ENCODE measurements at places on chromosomes 2 and 18. TPM values are rescaled to one million over a fixed set of nuclear protein-coding genes. Genes with fewer than 3 reads are reported as not detected.

GRCh38 chr2:67585400-67585799, 188.3 kb downstream of the ETAA1 start:
- no peaks in the 10 kb centered on the region for H3K4me1 ChIP-seq
- no peak overlapping the region for H3K4me3 ChIP-seq
- no peaks in the 10 kb centered on the region for H3K36me3 ChIP-seq
- DNase-seq, result no peak
- no peaks in the 10 kb centered on the region for H3K27me3 ChIP-seq

The IL37 gene
- total RNA-seq, result not detected

DNA sequence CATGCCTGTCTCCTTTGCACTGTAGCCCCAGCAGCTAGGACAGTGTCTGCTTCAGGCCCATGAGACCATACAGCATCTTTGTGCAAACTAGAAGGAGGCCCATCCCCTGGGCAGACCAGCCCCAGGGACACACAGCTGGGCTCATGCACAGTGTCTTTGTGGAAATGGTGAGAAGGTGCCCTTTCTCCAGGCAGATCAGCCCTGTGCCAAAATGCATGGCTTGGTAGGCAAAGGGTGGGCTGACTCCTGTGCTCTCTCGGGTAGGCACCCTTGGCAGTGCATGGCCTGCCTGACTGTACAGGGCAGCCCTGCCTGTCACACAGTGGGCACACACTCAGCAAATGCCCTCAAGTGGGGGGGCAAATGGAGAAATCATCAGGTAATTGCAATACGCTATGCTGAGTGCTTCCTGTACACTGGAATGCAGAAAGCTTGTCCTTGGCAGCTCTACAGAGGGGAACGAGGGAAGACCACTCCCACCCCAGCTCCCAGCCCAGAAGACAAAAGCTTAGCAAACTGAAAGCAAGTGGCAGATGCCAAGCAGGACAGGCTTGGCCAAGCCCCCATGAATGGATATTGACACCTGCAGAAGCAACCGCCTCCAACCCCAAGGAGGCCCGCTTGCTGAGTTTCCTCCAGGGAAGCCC, 21.6 kb downstream of the TNS1 start:
- no peak overlapping the region for H3K27ac ChIP-seq
- no peak overlapping the region for H3K4me3 ChIP-seq
- no peaks in the 10 kb centered on the region for H3K27me3 ChIP-seq
- no peaks in the 10 kb centered on the region for H3K36me3 ChIP-seq
- H3K4me1 ChIP-seq, result peaks cover 15% of the 10 kb centered on the region

DNA sequence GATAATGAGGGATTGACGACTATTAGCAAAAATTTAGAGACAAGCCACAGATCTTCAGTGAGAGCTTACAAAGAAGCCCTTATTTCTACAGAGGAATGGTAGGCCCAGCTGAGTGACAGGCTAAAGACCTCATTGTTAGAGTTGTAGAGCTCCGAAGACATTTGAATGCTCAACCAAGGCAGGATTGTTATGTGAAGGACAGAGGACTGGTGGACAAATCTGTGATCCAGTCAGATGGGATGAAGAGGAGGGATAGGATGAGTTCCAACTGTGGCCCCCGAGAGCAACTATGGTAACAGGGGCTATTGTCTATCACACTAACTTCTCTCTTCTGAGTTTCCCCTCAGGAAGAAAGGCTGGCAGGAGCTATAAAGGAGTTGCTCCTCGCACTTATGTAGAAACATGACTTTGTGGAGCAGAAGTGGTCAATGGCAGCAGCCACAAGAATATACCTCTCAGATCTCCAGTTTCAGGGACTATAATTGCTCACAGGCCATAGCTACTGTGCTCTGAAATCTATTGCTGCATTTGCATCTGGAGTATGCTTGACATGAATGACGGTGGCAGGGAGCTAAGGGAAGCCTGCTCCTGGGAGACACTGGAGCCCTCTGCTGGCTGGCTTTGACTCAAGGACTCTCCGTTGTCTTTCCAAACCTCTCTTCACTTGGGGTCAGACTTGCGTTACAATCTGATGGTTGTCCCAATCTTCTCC, 50.3 kb upstream of the GREB1L start:
- H3K27ac ChIP-seq, result no peak overlapping the region
- no peak overlapping the region for H3K4me3 ChIP-seq
- H3K27me3 ChIP-seq, result peaks cover 8% of the 10 kb centered on the region
- H3K4me1 ChIP-seq, result no peaks in the 10 kb centered on the region

DNA sequence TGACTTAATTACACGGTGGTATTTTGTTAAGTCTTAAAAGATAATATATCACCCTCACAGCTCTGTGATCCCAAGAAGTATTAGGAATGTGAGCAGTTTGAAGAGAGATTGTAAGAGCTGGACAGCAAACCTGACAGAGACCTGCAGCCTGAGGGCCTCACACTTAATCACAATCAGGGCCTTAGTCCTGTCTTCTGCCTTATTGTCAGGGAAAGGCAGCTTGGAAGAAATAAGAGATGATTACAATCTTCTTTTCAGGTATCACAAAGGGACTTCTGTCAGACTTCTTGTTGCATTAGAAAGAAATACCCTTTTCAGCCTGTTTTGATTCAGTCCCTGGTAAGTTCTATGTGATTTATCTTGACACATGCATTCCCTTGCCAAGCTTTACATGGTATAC, 1433.8 kb upstream of the SLC39A10 start:
- no peak overlapping the region for H3K4me3 ChIP-seq
- no peaks in the 10 kb centered on the region for H3K4me1 ChIP-seq
- H3K27me3 ChIP-seq, result no peaks in the 10 kb centered on the region
- no peak overlapping the region for H3K27ac ChIP-seq
- H3K36me3 ChIP-seq, result no peaks in the 10 kb centered on the region
- no peak for DNase-seq

The DYSF gene
- total RNA-seq, result 4.3 TPM

DNA sequence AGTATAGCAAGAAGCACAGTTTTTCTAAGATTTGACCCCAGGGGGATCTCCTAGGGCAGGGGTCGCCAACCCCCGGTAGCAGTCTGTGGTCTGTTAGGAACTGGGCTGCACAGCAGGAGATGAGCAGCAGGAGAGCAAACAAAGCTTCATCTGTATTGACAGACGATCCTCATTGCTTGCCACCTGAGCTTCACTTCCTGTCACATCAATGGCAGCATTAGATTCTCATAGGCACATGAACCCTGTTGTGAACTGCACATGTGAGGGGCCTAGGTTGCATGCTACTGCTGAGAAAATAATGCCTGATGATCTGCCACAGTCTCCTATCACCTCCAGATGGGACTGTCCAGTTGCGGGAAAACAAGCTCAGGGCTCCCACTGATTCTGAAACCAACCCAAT, 136.2 kb downstream of the RGPD3 start:
- no peak for DNase-seq
- H3K27me3 ChIP-seq, result no peaks in the 10 kb centered on the region

- no peaks in the 10 kb centered on the region for H3K4me1 ChIP-seq
- no peak for DNase-seq
- no peaks in the 10 kb centered on the region for H3K27me3 ChIP-seq
- no peaks in the 10 kb centered on the region for H3K36me3 ChIP-seq
- no peak overlapping the region for H3K27ac ChIP-seq
Measured at GRCh38 chr2:211599146-211599545, 939.5 kb downstream of the ERBB4 start.

The STARD6 gene
- not detected for total RNA-seq

- H3K4me1 ChIP-seq, result peaks cover 9% of the 10 kb centered on the region
- peaks cover 52% of the 10 kb centered on the region for H3K36me3 ChIP-seq
- peak overlapping the region; percentile 52 for H3K27ac ChIP-seq
- no peak for DNase-seq
- no peaks in the 10 kb centered on the region for H3K27me3 ChIP-seq
Measured at GRCh38 chr2:20040489-20041172, 10.8 kb downstream of the LAPTM4A start.

DNA sequence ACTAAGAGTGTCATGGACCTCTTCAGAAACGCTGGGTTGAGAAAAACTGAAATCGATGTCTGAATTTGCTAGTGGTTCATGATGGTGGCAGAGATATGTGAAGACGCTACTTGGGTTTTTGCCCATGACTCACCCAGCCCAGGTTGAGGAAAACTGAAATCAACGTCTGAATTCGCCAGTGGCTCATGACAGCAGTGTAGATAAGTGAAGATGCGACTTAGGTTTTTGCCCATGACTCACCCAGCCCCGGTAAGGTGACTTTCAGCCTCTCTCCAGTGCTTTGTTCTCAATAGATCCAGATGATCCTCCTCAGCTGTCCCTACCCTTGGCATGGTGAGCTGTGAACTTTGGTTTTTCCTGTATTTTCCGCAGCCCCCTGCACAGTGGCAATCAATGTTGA, 105.3 kb upstream of the SIX3 start:
- no peak overlapping the region for H3K4me3 ChIP-seq
- H3K4me1 ChIP-seq, result no peaks in the 10 kb centered on the region
- H3K36me3 ChIP-seq, result no peaks in the 10 kb centered on the region
- DNase-seq, result no peak

- H3K4me3 ChIP-seq, result no peak overlapping the region
- no peak for DNase-seq
- H3K27ac ChIP-seq, result no peak overlapping the region
- H3K36me3 ChIP-seq, result peaks cover 16% of the 10 kb centered on the region
Measured at GRCh38 chr2:206176121-206176520, 16.4 kb downstream of the EEF1B2 start.

GRCh38 chr18:63762518-63762917, 12.7 kb upstream of the SERPINB7 start:
- H3K27ac ChIP-seq, result peak overlapping the region; percentile 63
- no peak overlapping the region for H3K4me3 ChIP-seq
- H3K27me3 ChIP-seq, result no peaks in the 10 kb centered on the region
- no peaks in the 10 kb centered on the region for H3K36me3 ChIP-seq
- peaks cover 26% of the 10 kb centered on the region for H3K4me1 ChIP-seq

The COL4A4 gene
- 0.36 TPM for total RNA-seq

The FBXO48 gene
- 0.88 TPM for total RNA-seq

DNA sequence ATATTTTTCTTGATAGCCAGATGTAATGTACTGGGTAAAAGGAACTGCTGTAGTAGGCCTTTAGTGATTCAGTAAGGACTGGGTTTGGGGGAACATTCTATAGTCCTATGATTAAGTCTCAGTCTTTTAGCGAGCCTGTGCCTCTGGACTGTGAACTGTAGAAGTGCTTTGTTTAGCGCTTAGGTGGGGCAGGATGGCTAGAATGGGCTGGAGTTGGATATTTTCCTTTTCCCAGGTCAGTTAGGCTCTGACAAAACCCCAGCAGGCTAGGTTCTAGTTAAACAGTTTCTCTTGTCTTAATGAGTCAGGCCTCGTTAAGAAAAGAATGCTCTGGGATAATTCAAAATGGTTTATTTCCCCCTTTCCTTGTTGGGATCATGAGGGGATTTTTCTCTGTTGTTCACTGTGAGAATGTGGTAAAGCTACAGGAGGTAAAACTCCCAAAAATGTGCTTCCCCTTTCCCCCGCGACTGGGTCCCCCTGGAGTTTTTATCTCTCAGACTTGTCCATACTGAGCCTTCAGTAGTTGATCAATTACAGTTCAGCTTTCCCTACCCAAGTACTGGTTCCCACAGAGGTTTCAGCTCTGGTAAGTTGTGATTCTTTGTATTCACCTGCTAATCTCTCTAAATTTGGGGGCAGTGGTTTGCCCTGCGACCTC, 31.5 kb downstream of the EHBP1 start:
- no peaks in the 10 kb centered on the region for H3K36me3 ChIP-seq
- H3K4me1 ChIP-seq, result peaks cover 15% of the 10 kb centered on the region
- no peak overlapping the region for H3K4me3 ChIP-seq
- DNase-seq, result no peak
- H3K27me3 ChIP-seq, result no peaks in the 10 kb centered on the region

GRCh38 chr2:163659224-163659623, 76.6 kb downstream of the FIGN start:
- no peak overlapping the region for H3K4me3 ChIP-seq
- H3K36me3 ChIP-seq, result no peaks in the 10 kb centered on the region
- H3K27me3 ChIP-seq, result no peaks in the 10 kb centered on the region
- no peak for DNase-seq

GRCh38 chr2:9844576-9844975, 1.3 kb downstream of the TAF1B start:
- no peak overlapping the region for H3K27ac ChIP-seq
- peaks cover 31% of the 10 kb centered on the region for H3K4me1 ChIP-seq
- peak; percentile 39 for DNase-seq
- H3K27me3 ChIP-seq, result no peaks in the 10 kb centered on the region

The SPOPL gene
- total RNA-seq, result 21.2 TPM

- H3K27ac ChIP-seq, result peak overlapping the region; percentile 85
- H3K36me3 ChIP-seq, result no peaks in the 10 kb centered on the region
- H3K27me3 ChIP-seq, result no peaks in the 10 kb centered on the region
- peaks cover 45% of the 10 kb centered on the region for H3K4me1 ChIP-seq
- DNase-seq, result no peak
Measured at GRCh38 chr2:85997017-85997970, 108.4 kb downstream of the POLR1A start.

- no peaks in the 10 kb centered on the region for H3K4me1 ChIP-seq
- no peaks in the 10 kb centered on the region for H3K36me3 ChIP-seq
- no peak overlapping the region for H3K27ac ChIP-seq
- DNase-seq, result no peak
- no peaks in the 10 kb centered on the region for H3K27me3 ChIP-seq
Measured at GRCh38 chr2:41644936-41645335, 402.9 kb upstream of the PKDCC start.

- H3K27ac ChIP-seq, result no peak overlapping the region
- H3K4me1 ChIP-seq, result peaks cover 7% of the 10 kb centered on the region
- DNase-seq, result no peak
- no peak overlapping the region for H3K4me3 ChIP-seq
- no peaks in the 10 kb centered on the region for H3K36me3 ChIP-seq
Measured at GRCh38 chr18:9648431-9649163, 34.2 kb upstream of the PPP4R1 start.

GRCh38 chr2:217171874-217172273, 312.0 kb upstream of the TNP1 start:
- H3K4me3 ChIP-seq, result no peak overlapping the region
- H3K27ac ChIP-seq, result no peak overlapping the region
- no peaks in the 10 kb centered on the region for H3K27me3 ChIP-seq
- DNase-seq, result no peak
- H3K4me1 ChIP-seq, result no peaks in the 10 kb centered on the region

- H3K4me1 ChIP-seq, result no peaks in the 10 kb centered on the region
- H3K27ac ChIP-seq, result no peak overlapping the region
- H3K27me3 ChIP-seq, result no peaks in the 10 kb centered on the region
- H3K36me3 ChIP-seq, result no peaks in the 10 kb centered on the region
Measured at GRCh38 chr2:73337828-73338227, 44.5 kb upstream of the EGR4 start.

The GPR17 gene
- not detected for total RNA-seq

- no peaks in the 10 kb centered on the region for H3K4me1 ChIP-seq
- H3K27ac ChIP-seq, result no peak overlapping the region
- no peaks in the 10 kb centered on the region for H3K36me3 ChIP-seq
Measured at GRCh38 chr2:25473758-25474340, 132.1 kb upstream of the DNMT3A start.

- peaks cover 30% of the 10 kb centered on the region for H3K4me1 ChIP-seq
- DNase-seq, result no peak
- no peak overlapping the region for H3K27ac ChIP-seq
- H3K36me3 ChIP-seq, result no peaks in the 10 kb centered on the region
- no peak overlapping the region for H3K4me3 ChIP-seq
Measured at GRCh38 chr2:215442401-215442787, 6.5 kb upstream of the FN1 start.

GRCh38 chr2:18009891-18010290, 131.4 kb downstream of the KCNS3 start:
- peak; percentile 15 for DNase-seq
- no peak overlapping the region for H3K4me3 ChIP-seq
- H3K4me1 ChIP-seq, result no peaks in the 10 kb centered on the region
- no peak overlapping the region for H3K27ac ChIP-seq

GRCh38 chr2:199455545-199456382, 2.0 kb downstream of the SATB2 start:
- no peaks in the 10 kb centered on the region for H3K27me3 ChIP-seq
- peak overlapping the region; percentile 87 for H3K4me3 ChIP-seq
- peak; percentile 84 for DNase-seq
- no peaks in the 10 kb centered on the region for H3K36me3 ChIP-seq

- H3K27ac ChIP-seq, result no peak overlapping the region
- no peaks in the 10 kb centered on the region for H3K36me3 ChIP-seq
- H3K27me3 ChIP-seq, result no peaks in the 10 kb centered on the region
- H3K4me3 ChIP-seq, result no peak overlapping the region
Measured at GRCh38 chr2:108869542-108869941, 83.0 kb downstream of the CCDC138 start.

The ANXA4 gene
- 38.4 TPM for total RNA-seq
